ENCODE measurements at places on chromosomes 2 and 18.

GRCh38 chr2:108594132-108594981 lies 60.1 kb downstream of the LIMS1 start:
- DNase-seq = peak; percentile 46

- no peak for DNase-seq
Observed at GRCh38 chr2:100615471-100615870, 52.7 kb downstream of the PDCL3 start.

DNA sequence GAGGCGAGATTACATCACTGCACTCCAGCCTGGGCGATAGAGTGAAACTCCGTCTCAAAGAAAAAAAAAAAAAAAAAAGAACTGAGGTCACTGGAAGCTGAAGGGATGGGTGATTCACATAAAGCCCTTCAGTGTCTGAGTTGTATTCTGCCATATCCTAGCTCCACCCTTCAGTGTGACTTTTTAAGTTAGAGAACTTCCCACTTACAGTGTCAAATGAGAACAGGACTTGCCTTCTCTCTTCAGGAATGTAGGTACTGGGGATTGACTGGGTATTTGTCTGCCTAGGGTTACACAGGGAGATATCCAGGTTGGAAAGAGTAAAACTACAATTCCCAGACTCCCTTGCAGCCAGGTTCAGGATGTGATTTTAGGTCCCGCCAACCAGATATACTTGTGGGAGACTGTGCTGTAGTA lies 37.9 kb downstream of the EHD3 start:
- no peak for DNase-seq

DNA sequence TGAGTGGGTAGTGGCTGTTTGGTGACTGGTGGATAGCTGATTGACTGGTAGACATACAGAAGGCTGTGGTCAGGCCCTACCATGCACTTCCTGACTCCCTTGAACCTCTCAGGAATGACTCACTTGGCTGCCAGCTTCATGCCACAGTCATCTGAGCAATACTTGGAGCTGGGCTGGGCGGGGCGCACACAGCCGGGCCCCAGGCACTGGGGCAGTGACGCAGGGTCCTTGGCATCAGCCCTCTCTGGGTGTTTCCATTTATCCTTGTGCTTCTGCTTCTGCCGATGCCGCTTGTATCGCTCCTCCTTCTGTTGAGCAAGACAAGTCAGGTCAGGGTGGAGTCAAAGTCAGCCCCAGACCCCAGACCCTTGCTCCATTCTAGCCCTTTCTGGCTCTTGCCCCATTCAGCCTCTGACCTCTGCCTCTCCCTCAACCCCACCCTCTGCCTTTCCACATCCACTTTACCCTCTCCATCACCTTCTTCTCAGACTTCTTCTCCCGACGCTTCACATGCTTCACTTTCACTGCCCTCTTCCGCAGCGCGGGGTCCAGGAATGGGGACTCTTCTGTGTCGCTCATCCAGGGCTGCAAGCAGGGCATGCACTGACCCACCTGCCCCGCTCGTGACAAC lies 3.0 kb upstream of the MBD1 start:
- no peak for DNase-seq

DNA sequence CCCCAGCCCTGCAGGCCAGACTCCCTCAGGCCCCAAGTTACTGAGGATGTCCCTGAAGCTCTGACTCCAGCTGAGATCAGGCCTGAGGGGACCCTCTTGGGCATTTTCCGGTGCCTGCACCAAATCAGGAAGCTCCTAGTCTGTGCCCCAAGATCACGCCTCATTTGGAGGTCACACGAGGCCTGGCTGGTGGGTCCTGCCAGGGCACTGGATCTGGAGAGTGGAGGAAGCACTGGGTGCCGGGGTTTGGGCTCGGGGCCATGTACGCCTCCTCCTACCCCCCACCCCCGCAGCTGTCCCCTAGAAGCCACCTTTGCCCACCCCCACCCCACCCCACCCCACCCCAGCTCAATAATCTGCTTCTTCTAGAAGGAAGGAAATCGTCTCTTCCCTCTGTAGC lies 16.2 kb downstream of the SH2D6 start:
- DNase-seq = no peak

DNA sequence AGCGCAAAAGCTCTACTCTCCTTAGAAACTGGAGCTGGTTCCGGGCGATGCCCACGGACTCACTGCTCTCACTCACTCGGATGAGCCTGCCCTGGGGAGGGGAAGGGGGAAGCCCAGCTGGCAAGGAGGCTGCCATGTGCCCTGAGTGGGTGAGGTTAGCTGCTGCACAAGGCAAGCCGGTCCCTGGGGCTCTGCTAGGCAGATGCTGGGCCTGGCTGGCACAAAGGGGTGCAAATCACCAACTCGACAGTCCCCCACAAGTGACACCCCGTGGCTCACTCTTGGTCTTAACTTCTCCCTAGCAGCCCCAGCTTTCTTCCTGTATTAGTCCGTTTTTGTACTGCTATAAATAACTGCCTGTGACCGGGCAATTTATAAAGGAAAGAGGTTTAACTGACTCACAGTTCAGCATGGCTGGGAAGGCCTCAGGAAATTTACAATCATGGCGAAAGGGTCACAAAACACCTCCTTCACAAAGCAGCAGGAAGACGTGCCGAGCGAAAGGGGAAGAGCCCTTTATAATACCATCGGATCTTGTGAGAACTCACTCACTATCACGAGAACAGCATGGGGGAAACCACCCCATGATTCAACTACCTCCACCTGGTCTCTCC lies 33.2 kb downstream of the ADCY3 start:
- DNase-seq = no peak

DNA sequence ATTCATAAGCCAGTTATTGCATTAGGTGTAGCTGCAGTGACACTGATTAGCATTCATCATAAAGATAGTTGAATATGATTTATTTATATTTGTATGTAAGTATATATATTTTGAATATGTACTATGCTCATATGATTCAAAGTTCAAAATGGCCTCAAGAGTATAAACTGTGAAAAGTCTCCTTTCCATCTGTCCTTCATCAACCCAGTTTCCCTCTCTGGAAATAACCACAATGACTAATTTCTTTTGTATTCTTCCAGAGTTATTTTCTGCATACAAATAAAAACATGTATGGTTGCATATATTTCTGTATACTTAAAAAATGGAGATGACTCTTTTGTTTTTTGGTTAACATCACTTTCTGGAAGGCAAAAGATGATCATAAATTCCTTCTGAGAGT lies 95.2 kb downstream of the CAMKMT start:
- no peak for DNase-seq

GRCh38 chr2:217466805-217467204 lies 536.0 kb downstream of the TNS1 start:
- DNase-seq = no peak

GRCh38 chr2:164913640-164914350 lies 41.5 kb downstream of the SLC38A11 start:
- DNase-seq = no peak

DNA sequence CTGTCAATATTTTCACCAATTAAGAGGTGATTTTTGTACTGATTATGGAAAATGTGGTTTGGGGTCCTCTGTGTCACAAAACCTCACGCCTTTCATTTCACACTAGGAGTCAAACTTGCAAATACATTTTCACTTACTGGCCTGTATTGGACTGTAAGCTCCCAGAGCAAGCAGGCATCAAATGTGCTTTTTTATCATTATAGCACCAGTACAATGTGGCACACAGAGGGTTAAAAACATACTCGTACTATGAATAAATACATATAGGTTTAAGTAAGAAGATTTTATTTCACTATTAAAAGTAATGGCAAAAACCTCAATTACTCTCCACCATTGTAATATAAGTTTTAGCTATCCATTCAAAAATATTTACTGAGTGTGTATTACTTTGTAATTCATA lies 56.7 kb downstream of the ABCB11 start:
- DNase-seq = no peak

GRCh38 chr2:168194784-168195522 lies 52.4 kb downstream of the STK39 start:
- DNase-seq = peak; percentile 65

DNA sequence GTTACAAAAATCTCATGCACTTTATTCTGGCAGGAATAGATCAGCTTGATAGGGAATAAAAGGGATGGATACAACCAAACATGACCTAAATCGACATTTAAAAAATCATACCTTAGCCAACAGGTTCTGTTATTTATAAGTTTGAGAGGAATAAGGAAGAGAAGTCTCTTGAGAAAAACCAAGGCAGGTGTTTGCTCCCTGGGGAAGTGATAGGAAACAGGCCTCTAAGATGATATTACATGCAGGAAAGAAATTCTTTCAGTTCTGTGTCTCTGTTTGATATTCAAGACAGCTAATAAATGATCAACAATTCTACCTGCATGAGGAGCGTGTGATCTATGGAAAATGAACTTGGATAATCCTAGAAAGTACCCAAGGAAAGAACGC lies 184.8 kb upstream of the ZEB2 start:
- DNase-seq = no peak

DNA sequence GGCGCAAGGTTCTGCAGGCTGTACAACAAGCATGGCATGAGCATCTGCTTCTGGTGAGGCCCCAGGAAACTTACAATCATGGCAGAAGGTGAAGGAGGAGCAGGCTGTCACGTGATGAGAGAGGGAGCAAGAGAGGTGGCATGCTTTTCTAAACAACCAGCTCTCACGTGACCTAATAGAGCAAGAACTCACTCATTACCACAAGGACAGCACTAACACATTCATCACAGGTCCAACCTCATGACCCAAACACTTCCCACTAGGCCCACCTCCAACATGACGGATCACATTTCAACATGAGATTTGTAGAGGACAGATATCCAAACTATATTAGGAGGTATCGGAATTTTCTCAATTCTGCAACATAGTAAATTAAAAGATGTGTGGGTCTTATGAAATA lies 108.8 kb upstream of the DLX2 start:
- no peak for DNase-seq

- no peak for DNase-seq
Observed at GRCh38 chr2:158953926-158954763, 14.3 kb upstream of the TANC1 start.

DNA sequence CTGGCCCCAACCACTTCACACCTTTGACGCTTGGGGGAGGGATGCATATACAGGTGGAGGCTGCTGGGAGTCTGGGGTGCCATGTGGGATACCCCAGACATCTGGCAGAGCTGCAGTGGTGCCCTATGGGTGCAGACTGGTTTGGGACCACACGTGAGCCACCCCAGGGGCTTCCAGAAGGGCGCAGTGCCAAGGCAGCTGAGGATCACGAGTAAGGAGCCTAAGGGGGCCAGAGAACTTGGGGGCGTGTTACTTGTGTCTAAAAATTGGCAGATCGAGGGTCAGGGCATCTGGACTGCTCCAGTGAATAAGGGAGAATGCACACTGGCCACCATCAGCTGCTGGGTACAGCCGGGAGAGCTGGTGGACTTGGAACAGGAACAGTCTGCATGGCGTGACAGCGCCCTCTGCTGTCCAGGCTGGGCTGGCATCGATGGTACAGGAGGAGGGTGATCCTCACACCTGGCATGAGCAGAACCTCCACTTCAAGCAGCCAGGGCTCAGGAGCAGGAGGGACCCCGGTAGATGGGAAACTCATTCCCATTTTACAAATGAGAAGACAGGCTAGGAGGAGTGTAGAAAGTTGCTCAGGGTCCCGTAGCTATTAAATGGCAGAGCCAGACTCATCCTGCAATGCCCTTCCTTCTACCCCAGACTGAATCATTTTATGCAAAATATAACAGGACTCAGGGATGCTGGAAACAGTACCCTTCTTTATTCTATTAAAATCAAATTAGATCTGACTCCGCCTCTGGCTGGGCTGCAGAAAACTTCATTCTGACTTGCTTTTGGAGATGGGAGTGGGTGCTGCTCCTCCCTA lies 60.4 kb downstream of the ATOH8 start:
- peak; percentile 90 for DNase-seq

- DNase-seq = no peak
Observed at GRCh38 chr18:45328811-45329210, 286.5 kb upstream of the SLC14A2 start.

DNA sequence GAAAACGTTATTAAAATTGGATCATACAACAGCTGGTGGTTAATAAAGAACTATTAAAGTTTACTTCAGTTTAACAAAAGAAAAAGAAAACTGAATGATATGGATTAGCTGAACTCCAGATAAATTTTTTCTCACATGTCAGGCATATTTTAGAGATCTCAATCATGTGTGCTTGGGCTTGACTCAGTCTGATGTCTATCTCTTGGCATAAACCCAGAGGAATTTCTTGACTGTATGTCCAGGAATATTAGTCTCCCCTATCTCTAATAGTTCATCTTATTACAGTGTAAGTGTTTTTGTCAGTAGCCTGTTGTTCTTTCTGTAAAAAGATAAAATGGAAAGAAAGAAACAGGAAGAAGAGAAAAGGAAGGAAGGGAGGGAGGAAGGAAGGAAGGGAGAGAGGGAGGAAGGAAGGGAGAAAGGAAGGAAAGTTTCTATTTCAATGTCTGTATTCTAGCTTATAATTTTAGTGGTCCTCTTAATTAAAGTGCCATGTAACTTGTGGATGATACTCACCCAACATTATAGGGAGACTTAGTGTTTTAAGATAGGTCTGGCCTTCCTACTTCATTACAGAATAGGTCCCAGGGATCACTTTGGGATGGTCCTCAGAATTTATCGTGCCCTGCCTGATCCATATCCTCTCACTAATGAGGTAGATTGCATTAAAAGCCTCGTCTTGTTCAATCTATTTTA lies 99.7 kb upstream of the UGP2 start:
- DNase-seq = no peak

DNA sequence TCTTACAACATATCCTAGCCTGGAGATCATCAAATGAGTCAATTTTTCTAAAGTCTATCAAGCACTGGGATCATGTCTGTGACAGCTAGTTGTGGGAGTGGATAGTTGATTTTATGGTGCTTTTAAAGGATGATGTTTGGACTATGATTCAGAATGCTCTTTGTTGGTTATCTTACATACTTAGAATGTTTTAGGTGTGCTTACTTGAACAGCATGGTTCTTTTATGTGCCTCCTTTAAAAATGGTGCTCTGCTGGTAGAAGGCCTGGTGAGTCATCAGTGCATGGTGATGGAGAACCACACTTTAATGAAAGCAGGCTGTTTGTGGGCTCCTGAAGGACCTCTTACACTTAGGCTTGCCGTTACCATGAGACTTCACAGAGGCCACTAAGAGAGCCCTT lies 682.7 kb upstream of the FANCL start:
- no peak for DNase-seq

- no peak for DNase-seq
Observed at GRCh38 chr2:216210701-216211540, 101.8 kb downstream of the XRCC5 start.

DNA sequence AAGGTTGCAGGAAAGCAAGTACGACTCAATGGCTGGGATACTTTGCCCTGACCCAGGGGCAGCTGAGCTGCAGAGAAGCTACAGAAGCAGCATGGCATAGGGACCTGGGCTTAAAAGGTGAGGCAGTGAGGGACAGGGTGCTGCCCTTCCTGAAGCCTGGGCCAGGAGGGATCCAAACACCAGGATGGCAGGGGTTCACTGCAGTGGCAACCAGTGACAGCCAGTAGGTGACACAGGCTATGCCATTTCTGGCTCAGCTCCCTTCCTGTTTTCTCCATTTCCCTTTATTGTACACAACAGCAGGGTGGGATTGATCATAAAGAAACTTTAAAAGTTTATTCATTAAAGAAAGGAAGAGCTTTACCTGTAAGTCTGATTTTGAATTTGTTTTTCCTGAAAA lies 48.8 kb downstream of the CABYR start:
- no peak for DNase-seq
